Urothelium cell line (cell line): ENCODE measurements at places on chromosomes 1 and 21.
A peak's percentile ranks its signal among the peaks of the same experiment; 100 is the strongest.

- no peak for DNase-seq
Measured at GRCh38 chr1:41175546-41175945, 66.6 kb downstream of the SCMH1 start.

- no peak for DNase-seq
Measured at GRCh38 chr21:42248241-42248640, 29.3 kb downstream of the ABCG1 start.

DNA sequence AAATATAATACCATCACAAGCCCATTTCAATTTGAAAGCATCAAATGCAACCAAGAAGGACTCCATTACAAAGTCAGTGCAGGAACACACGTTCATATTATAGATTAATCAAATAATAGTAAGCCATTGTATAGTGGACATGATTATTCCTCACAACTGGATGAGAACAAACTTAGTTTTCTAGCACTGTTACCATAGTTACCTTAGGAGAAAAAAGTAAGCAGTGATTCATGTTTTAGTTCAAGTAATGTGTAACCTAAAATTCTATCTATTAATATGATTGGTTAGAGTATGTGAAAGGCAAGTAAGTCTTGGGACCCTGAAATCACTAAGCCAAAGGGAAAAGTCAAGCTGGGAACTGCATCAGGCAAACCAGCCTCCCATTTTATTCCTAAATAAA is 15.2 kb downstream of the SSX2IP start:
- DNase-seq: no peak

DNA sequence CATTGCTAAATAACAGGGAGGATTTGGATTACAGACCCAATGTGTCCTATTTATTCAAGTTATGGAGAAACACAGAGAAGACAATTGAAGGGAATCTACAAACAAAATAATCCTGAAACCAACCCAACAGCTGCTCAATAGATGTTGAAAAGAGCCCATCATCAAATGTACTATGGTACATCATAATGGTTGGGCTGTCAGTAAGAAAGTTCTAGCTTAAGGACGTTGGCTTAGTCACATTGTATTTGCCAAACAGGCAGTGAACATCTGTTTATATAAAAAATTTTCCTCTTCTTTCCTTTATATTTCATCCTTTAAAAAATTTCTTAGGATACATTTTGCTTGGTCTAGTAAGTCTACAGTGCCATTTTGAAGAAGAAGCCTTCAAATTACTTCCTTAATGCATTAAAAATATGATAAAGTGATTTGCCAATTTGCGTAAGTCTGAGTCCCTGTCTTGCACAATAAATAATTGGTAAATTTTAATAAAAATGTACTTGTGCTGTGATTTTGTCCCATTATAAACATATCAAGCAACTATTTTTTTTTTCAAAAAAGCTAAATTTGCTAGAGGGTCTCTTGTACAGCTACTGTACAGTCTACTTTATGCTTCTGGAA is 14.4 kb downstream of the MAP3K7CL start:
- DNase-seq: no peak

GRCh38 chr1:193549081-193549480 is 362.7 kb upstream of the B3GALT2 start:
- DNase-seq: no peak

- DNase-seq: peak; percentile 68
Measured at GRCh38 chr1:43783671-43784205, 76.4 kb downstream of the ST3GAL3 start.

GRCh38 chr1:71521655-71522264 is 440.9 kb upstream of the ZRANB2 start:
- peak; percentile 22 for DNase-seq

- peak; percentile 89 for DNase-seq
Measured at GRCh38 chr1:47569681-47570470, 132.0 kb downstream of the FOXD2 start.

- DNase-seq: no peak
Measured at GRCh38 chr1:23463286-23463685, 20.7 kb downstream of the ASAP3 start.

- no peak for DNase-seq
Measured at GRCh38 chr21:41031701-41032220, 136.2 kb upstream of the BACE2 start.

GRCh38 chr1:209870151-209870831 is 42.5 kb downstream of the UTP25 start:
- no peak for DNase-seq

DNA sequence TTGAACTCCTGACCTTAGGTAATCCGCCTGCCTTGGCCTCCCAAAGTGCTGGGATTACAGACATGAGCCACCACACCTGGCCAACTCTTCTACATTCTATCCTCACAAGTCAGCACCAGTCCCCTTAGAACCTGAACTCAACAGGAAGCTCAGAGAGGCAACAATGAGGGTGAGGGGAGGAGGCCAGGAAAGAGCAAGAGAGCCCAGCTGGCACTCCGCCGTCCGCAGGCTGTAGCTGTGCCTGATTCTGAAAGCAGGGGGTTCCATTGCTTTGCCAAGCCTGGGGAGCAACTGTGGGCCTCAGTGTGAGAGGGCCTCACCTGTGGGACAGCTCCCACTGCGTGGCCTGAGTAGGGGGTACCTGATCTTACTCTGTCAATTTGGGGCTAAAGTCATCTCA is 18.7 kb downstream of the STK40 start:
- no peak for DNase-seq

DNA sequence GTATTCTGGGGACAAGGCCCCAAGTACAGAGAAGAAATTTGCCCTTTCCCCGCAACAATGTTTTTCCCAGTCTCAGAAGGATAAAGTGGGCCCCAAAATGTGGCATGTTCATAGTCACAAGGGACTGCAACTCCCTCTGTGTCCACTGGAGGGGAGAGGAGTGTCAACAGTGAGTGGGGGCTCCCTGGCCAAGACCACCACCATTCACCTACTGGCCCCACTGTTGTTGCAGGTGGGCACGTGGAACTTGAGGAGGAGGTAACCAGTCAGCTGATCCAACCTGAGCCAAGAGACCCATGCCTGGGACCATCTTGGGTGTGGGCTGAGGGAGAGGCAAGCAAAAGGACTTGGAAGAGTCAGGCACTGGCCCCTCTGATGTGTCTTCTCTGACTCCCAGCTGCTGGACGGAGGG is 777 bp downstream of the NUDT17 start:
- DNase-seq: peak; percentile 44

DNA sequence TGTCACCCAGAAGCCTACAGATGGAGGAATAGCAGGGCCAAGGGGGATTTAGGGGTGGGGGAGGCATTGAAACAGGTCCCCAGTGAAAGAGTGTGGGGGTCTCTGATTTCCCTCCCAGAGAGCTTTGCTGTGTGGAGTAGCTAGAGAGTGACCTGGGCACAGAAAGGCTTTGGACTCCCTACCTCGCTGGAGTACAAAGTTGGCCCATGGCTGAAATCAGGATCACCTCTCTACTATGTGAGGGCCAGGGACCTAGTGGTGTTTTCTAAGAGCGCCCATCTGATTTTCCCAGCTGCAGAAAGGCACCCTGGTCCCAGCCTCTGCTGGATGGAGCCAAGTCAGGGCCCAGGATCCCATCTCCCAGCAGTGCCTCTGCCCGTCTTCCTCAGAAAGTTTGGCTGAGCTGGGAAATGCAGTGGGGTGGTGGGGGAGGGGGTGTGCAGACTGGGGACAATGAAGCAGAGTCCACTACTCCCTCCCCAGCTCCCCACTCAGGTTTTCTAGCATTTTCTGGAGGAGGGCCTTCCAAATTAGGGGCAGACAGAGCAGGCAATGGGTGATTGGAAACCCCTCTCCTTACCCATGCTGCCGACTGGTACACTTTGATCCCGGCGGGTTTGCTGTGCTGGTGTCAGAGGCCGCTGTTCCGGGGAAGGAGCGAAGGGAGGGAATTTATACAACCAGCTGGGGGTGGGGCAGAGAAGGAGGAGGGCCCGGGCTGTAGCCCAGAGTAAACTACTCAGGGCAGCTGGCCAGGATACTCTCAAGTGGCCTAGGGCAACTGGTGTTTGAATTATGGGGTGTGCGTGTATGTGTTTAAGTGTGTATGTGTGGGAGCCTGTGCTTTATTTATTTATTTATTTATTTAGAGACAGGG is at the start of gene SELENBP1:
Gene SELENBP1 (minus strand): TSS at position 648 of the 877 bp plus-strand sequence. CDS start 64 bp downstream, at position 584.
- DNase-seq: no peak

DNA sequence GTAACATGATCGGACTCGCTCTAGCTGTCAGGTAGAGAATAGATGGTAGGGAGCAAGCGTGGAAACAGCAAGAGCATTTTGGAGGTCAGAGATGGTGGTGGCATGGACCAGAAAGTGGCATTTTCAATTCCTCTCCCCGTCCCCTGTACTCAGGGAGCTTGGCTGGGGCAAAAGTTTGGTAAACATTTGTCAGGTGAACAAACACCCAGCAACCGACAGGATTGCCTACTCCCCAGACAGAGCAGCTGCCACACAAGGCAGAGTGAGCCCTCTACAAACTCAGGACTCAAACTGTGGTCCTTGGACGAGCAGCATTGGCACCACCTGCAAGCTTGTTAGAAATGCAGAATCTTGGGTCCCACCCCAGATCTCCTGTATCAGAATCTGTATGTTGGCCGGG is 14.3 kb downstream of the PTAFR start:
- DNase-seq: no peak

DNA sequence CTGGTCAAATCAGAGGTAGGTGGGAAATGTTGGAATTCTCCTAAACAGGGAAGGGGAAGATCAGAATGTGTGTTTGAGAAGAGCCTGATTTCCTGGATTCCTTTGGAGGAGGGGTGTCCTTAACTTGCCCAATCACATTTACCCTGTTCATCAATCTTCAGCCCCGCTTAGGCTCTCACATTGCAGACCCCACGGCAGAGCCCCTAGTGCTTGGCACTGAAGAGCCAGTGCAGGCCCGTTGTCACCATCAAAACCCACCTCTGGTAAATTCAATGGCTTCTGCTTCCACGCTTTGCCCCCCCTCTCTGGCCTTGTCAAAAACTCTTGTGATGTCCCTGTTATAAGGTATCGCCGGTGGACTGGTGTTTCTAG is 2.3 kb downstream of the AGPAT3 start:
- DNase-seq: no peak

DNA sequence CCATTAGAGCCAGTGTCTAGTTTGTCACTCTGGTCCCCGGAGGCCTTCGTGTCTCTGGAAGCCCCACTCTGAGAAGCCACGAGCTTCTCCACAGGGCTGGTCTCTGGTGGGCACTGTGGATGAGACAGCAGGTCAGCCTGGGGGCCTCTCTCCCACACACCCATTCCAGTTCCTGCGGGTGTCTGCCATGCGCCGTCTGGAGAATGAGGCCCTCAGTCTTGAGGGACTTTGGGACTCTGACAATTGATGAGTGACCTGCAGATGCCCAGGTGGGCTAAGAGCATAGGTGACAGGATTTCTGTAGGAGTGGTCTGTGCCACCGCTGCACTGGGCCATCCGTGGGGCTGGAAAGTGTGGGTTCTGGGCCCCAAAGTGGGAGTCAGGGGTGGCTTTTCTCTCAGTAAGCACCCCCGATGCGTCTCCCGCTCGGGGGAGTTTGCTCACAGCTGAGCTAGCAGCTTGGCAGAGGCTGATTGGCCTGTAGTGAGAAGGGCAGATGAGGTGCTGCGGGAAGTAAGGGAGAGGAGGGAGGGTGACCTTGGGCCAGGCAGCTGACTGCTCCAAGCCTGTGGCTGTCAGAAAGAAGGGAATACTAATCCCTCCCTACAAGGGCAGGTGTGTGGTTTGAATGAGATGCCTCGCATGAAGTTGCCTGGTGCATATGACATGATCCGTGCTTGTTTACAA is 26.4 kb downstream of the LHX4 start:
- no peak for DNase-seq

- DNase-seq: no peak
Measured at GRCh38 chr1:89279011-89279466, 6.4 kb upstream of the GBP5 start.

- no peak for DNase-seq
Measured at GRCh38 chr1:62951428-62951827, 167.5 kb downstream of the ATG4C start.

DNA sequence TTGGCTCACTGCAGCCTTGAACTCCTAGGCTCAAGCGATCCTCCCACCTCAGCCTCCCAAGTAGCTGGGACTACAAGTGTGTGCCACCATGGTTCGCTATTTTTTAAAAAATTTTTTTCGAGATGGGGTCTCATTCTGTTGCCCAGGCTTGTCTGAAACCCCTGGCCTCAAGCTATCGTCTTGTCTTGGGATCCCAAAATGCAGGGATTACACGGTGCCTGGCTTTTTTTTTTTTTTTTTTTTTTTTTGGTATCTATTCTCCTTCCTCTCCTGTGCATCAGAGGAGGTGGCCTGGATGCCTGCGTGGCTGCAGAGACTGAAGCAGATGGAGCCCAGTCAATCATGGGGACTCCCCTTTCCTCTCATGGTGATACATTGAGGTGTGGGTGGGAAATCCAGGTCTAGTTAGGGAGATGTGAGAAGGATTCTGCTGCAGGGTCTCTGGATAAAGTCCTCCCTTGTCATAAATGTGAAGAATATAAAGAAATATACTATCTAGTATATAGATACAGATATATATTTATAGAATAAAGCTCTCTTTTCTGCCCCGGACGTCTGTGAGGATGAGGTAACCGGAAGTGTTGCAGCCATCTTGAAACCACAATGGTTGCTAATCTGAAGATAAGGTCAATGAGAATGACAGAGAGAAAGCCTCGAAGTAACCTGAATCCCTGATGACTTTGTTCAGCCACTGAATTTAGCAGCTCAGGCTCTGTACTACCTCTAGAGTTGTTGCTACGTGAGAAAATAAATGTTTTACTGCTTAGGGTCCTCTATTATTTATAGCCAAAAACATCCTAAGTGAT is 19.5 kb upstream of the RGSL1 start:
- DNase-seq: no peak

GRCh38 chr1:115242543-115242942 is 95.5 kb downstream of the NGF start:
- DNase-seq: no peak

GRCh38 chr1:24765308-24765988 is 20.2 kb downstream of the CLIC4 start:
- no peak for DNase-seq

- DNase-seq: no peak
Measured at GRCh38 chr1:70627910-70628309, 216.8 kb downstream of the CTH start.

DNA sequence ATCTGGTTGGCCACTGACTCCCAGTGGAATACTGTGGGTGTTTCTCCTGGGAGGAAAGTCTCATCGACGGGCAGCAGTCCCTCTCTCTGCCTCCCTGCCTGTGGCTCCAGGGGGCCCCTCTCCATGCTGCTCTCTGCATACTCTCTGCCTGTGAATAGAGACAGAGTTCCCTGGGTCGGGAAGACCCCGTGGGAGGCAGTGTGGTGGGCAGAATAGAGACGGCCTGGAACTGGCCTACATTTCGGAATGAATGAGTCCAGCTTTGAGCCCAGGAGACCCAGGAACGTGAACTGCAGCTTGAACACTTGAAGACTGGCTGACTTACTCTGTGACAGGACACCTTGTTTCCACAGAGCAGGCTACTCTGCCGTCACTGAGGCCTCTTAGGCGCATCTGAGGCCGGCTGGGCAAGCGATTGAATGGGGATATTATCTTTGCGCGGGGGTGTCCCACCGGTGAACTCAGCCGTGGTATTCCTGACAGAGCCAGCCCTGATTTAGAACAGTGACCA is 64.0 kb downstream of the KIF21B start:
- DNase-seq: no peak
